Kidney (tissue), 22 donors: ENCODE measurements at places on chromosomes 11 and 22.

DNA sequence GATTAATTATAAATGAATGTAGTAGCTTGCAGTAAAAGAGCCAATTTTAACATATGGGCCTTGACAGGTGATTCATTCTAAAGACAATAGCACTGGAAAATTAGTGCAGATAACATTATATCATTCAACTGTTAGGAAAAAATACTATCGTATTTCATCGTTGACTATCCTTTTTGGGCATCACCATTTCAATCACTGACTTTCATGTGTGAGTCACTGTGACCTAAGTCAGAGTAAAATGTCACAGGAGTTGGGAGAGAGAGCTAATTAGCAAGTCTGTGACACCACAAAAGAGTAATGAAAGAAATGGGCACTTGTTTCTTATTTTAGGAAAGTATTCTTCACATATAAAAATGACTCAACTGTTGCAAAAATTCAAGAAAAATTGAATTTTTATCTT, 253.8 kb upstream of the CNTN5 start:
- no peak for DNase-seq
- H3K27ac ChIP-seq = no peak overlapping the region
- H3K4me3 ChIP-seq = no peak overlapping the region
- H3K36me3 ChIP-seq = no peaks in the 10 kb centered on the region
- no peaks in the 10 kb centered on the region for H3K4me1 ChIP-seq

- H3K4me1 ChIP-seq = no peaks in the 10 kb centered on the region
- no peak overlapping the region for H3K27ac ChIP-seq
- H3K27me3 ChIP-seq = no peaks in the 10 kb centered on the region
- no peak overlapping the region for H3K4me3 ChIP-seq
- DNase-seq = no peak
These were observed 509.5 kb downstream of the KCNA4 start for GRCh38 chr11:29507376-29507775.

DNA sequence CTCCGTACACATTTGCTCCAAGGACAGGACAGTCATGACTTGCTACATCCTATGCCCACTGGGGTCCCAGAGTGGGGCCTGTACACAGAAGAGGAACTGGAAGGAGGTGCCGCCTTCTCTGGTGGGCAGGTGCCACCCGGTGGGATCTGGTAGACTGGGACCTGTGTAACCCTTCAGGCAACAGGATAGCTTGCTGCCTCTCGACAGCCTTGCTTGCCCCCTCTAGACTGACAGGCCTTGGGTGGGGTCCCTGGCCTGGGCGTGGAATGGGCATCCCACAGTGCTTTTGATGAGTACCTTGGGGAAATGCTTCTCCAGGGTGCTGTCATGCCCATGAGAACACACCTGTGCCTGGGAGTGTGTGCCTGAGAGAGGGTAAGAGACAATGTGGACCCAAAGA, 15.8 kb downstream of the SHANK3 start:
- no peaks in the 10 kb centered on the region for H3K36me3 ChIP-seq
- H3K27ac ChIP-seq = no peak overlapping the region
- H3K4me3 ChIP-seq = no peak overlapping the region
- H3K27me3 ChIP-seq = no peaks in the 10 kb centered on the region
- peaks cover 2% of the 10 kb centered on the region for H3K4me1 ChIP-seq

- no peak for DNase-seq
- no peak overlapping the region for H3K27ac ChIP-seq
- no peaks in the 10 kb centered on the region for H3K4me1 ChIP-seq
- H3K4me3 ChIP-seq = no peak overlapping the region
- peaks cover 11% of the 10 kb centered on the region for H3K36me3 ChIP-seq
These were observed 9.5 kb downstream of the LTO1 start for GRCh38 chr11:69665669-69666068.

DNA sequence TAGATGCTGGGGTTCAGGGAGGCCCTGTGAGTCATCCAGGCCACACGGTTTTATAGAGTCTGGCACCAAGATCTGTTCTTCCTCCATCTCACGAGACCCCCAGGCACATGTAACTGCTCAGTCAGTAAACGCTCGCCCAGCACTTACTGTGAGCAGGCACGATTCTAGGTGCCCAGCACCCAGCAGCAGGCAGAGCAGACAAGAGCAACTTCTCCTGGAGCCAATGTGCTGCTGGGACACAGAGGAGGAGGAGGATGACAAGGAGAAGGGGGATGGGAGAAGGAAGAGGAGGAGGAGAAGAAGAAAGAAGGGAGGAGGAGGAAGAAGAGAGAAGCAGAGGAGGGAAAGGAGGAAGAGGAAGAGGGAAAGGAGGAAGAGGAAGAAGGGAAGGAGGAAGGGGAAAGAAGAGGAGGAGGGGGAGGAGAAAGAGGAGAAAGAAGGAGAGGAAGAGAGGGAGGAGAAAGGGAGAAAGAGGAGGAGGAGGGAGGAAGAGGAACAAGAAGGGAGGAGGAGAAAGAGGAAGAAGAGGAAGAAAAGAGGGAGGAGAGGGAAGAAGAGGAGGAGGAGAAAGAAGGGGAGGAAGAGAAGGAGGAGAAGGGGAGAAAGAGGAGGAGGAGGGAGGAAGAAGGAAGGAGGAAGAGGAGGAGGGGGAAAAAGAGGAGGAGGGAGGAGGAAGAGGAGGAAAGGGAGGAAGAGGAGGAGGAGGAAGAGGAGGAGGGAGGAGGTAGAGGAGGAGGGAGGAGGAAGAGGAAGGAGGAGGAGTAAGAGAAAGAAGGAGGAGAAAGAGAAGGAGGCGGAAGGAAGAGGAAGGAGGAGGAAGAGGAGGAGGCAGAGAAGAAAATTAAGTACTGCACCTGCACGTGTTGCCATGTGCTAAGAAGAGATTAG, 77.6 kb upstream of the RTL6 start:
- no peak overlapping the region for H3K4me3 ChIP-seq
- H3K27ac ChIP-seq = no peak overlapping the region
- no peaks in the 10 kb centered on the region for H3K4me1 ChIP-seq

DNA sequence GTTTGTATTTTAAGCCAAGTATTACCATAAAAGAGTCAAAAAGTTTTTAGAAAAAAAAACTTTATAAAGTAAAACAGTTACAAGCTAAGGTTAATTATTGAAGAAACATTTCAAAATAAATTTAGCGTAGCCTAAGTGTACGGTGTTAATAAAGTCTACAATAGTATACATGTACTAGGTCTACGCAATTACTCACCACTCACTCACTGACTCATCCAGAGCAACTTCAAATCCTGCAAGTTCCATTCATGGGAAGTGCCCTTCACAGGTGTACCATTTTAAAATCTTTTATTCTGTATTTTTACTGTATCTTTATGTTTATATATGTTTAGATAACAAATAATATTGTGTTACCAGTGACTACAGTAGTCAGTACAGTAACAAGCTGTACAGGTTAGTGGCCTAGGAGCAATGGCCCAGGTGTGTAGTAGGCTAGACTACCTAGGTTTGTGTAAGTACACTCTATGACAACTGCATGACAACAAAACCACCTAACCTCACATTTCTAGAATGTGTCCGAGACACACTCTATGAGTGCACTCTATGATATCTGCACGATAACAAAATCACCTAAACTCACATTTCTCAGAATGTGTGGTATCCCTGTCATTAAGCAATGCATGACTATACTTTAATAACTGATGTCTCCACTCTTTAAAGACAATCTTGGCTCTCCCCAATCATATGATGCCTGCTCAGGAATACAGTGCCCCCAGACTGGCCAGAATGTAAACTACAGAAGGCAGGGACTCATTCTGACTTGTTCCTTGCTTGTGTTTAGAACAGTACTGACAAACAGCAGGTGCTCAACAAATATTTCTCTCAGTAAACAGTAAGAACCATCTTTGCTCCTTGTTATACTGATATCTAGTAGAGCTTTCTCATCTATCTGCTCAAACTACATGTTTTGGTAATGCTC, 21.2 kb downstream of the KMT5B start:
- peaks cover 8% of the 10 kb centered on the region for H3K4me1 ChIP-seq
- peaks cover 4% of the 10 kb centered on the region for H3K36me3 ChIP-seq
- no peak overlapping the region for H3K27ac ChIP-seq
- no peaks in the 10 kb centered on the region for H3K27me3 ChIP-seq
- H3K4me3 ChIP-seq = no peak overlapping the region
- DNase-seq = no peak

GRCh38 chr11:111417011-111417765, 38.1 kb upstream of the POU2AF1 start:
- H3K4me3 ChIP-seq = no peak overlapping the region
- H3K27ac ChIP-seq = peak overlapping the region; percentile 10
- DNase-seq = no peak

GRCh38 chr11:116535120-116535519, 237.7 kb downstream of the BUD13 start:
- no peak for DNase-seq
- no peaks in the 10 kb centered on the region for H3K36me3 ChIP-seq
- no peaks in the 10 kb centered on the region for H3K4me1 ChIP-seq
- H3K27ac ChIP-seq = no peak overlapping the region
- H3K4me3 ChIP-seq = no peak overlapping the region

DNA sequence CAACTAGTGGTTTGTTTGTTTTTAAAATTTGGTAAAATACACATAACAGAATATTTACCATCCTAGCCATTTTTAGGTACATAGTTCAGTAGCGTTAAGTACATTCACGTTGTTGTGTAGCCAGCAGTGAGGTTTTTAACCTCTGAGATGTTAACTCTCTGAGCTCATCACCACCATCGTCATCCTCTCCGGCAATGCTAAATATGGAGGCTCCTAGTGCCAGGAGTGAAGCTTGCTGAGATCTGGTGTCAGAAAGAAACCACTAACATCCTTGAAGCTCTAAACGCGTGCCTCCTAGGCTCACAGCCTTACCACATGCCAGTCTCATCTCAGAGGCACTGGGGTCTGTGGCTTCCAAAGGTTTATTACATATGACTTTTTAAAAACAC, 330.2 kb upstream of the B3GAT1 start:
- no peak overlapping the region for H3K4me3 ChIP-seq
- no peaks in the 10 kb centered on the region for H3K27me3 ChIP-seq
- no peak overlapping the region for H3K27ac ChIP-seq
- peak; percentile 8 for DNase-seq
- no peaks in the 10 kb centered on the region for H3K4me1 ChIP-seq

DNA sequence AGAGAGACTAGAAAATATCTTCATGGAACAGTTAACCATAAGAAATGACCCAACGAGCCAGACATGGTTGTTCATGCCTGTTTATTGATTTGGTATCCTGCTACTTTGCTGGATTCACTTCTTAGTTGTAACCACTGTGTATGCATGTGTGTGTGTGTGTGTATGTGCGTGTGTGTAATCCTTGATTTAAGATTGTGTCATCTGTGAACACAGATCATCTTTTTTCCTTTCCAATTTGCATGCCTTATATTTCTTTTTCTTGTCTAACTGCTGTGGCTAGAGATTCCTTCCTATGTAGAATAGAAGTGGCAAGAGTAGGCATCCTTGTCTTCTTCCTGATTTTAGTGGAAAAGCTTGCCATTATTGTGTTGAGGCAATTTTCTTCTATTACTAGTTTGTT, 16.4 kb upstream of the CLTCL1 start:
- no peak for DNase-seq
- no peaks in the 10 kb centered on the region for H3K36me3 ChIP-seq

GRCh38 chr11:23278121-23278520, 417.8 kb upstream of the CCDC179 start:
- H3K36me3 ChIP-seq = no peaks in the 10 kb centered on the region
- no peaks in the 10 kb centered on the region for H3K27me3 ChIP-seq
- no peak overlapping the region for H3K4me3 ChIP-seq
- H3K27ac ChIP-seq = no peak overlapping the region
- H3K4me1 ChIP-seq = no peaks in the 10 kb centered on the region

DNA sequence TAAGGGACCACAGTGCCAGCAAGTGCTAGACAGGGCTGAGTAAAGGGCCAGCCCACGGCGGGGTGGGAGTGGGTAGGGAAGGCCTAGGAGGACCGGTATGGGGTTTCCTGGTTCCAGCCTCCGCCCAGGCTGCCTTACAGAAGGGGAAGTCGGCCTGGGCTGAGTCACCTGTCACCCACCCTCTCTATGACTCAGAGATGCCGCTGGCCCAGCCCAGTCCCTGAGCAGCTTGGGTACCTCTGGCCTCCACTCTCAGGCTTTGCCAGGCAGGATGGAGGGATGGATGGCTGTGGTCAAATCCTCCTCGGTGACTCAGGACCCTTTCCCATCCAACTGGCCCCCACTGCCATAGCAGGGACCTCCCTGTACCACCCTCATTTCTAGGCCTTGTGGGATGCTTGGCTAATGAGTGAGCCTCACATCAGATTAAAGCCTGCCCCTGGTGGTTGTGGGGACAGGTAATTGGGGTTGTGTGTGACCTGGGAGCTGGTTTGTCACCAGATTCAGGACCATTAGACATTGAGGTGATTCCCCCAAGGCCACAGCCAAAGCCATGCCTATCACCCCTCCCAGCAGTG, 13.9 kb downstream of the SLC35E4 start:
- no peak overlapping the region for H3K27ac ChIP-seq
- no peaks in the 10 kb centered on the region for H3K4me1 ChIP-seq
- no peaks in the 10 kb centered on the region for H3K27me3 ChIP-seq
- DNase-seq = no peak

GRCh38 chr11:128458321-128458720, 129.0 kb downstream of the ETS1 start:
- no peaks in the 10 kb centered on the region for H3K4me1 ChIP-seq
- no peak overlapping the region for H3K4me3 ChIP-seq
- no peak for DNase-seq
- H3K36me3 ChIP-seq = peaks cover 23% of the 10 kb centered on the region

DNA sequence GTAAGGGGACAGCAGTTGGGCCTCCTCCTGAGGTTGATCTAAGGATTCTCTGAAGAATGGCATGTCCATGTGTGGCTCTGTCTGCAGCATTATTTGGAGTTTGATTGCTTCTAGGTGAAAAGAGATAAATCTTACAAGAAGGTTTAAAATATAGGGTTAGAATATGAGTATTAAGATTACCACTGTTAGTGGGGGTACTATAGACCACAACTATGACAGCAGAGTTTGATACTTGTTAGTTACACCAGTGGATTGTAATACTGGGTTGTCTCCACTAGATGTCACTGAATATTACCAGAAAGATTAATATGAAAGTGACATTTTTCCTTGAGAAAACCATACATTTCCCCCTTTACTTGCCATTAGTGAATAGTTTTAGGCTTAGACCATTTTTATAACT, 47.9 kb downstream of the ZNF280B start:
- DNase-seq = no peak
- H3K27ac ChIP-seq = no peak overlapping the region
- H3K36me3 ChIP-seq = no peaks in the 10 kb centered on the region
- no peak overlapping the region for H3K4me3 ChIP-seq
